Globus pallidus (tissue), 1 donor: ENCODE measurements at places on chromosomes 2 and 18.

DNA sequence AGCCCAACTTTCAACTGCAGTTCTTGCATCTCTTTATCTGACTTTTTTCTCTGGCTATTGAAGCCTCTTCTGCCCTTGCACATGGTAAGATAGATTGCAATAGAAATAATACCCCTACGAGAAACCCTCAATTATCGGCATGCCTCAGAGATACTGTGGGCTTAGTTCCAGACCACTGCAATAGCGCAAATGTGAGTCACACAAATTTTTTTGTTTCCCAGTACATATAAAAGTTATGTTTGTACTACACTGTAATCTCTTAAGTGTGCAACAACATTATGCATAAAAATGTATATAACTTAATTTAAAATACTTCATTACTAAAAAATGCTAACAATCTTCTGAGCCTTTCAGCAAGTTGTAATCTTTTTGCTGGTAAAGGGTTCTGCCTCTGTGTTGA lies 124.7 kb downstream of the PDE1A start:
- DNase-seq = no peak

- DNase-seq = peak; percentile 10
Observed at GRCh38 chr2:138787053-138787666, 7.0 kb upstream of the NXPH2 start.

- no peak for DNase-seq
Observed at GRCh38 chr2:101551336-101551888, 76.5 kb upstream of the RFX8 start.

- DNase-seq = no peak
Observed at GRCh38 chr2:45699032-45699658, 47.7 kb downstream of the PRKCE start.

DNA sequence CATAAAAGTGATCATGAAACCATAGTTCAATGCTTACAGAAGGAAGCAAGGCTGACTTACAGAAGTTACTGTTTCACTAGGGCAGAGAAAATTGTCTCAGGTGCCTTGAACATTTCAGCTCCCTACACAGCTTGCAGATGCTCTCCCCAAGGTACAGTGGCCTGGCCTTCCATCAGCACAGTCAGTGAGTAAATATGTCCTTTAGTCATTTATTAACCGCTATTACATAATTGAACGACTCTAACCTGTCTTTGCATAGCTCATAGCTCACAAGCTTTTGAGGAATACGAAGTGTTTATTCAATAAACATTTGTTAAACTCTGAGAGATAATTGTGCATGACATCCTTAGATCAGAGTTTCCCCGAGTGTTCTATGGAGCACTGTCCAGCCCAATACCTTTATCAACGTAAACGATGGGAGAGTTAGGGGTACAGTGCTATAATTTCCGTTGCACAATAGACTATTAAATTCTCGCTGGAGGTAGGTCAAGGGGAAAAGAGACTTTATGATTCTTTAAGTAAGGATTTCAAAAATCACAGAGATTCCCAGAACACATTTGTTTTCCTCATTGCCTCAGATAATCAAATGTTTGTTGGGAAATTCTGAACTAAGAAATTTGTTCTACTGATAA lies 677.8 kb downstream of the TSN start:
- DNase-seq = no peak

DNA sequence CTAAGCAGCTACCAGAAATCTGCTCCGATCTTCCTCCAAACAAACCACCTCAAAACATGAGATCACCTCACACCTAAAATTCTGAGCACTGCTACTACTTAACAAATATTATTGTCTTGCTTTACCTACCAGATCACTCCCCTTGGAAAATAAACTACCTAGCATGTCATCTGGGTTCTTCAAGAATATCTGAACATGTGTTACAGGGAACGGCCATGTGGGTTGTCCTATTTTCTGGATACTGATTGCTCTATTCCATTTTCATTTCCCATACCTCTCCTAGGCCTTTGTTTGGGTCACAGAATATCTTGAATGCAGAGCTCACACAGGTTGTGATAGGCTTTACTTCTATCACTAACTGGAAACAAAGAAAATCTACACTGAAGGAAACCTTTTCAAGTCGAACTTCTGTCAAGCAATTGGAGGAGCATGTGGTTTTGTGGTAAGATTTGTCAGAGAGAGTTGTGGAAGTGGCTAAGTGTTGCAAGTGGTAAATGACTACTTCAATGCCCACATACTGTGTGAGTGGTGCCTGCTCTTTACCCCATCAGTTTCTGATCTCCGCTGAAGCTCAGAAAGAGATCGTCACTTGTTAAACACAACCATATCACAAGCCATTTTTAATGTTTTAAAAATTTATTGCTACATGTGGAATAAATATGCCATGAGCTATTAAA lies 739.1 kb upstream of the ZEB2 start:
- no peak for DNase-seq

GRCh38 chr2:29526587-29527586 lies 394.5 kb downstream of the ALK start:
- DNase-seq = no peak

- no peak for DNase-seq
Observed at GRCh38 chr2:238134393-238134785, 4.1 kb upstream of the KLHL30 start.

DNA sequence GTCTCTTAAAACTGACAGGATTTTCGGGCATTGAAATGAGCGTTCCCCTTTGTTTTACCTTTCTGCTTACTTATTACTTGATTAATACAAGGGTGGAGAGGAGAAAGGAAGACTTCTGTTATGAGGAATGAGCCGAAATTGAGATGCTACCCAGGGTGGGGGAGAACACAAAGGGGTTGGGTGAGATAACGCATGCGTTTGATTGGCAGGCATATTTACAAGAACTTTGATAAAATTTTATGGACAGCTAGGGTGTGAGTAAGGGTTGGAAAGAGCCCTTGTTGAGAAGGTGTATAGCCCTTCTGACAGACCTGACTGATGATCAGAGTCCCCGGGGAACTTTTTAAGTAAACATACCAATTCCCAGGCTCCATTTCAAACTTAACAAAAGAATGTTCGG lies 1.8 kb downstream of the RNF138 start:
- no peak for DNase-seq

DNA sequence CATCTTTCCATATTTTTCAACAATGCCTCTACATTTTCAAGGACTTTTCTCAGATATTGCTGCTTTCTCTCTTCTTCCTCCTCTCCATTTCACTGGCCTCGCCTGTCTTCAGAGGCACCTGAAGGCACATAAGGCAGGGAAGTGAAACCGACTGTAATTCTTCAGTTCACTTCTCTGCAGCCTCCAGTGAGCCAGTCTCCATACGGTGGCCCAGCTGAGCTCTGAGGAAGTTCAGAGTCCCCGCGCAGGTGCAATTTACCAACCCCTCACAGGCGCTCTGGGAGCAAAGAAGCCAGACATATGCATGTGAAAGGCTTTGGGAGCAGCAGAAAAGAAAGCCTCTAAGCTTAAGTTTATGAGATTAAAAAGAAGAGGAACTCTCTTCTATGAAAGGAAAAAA lies 12.4 kb downstream of the KLHL14 start:
- no peak for DNase-seq

- no peak for DNase-seq
Observed at GRCh38 chr2:206361407-206362045, 81.8 kb upstream of the ADAM23 start.

GRCh38 chr2:228401065-228401912 lies 219.8 kb upstream of the SPHKAP start:
- DNase-seq = no peak

DNA sequence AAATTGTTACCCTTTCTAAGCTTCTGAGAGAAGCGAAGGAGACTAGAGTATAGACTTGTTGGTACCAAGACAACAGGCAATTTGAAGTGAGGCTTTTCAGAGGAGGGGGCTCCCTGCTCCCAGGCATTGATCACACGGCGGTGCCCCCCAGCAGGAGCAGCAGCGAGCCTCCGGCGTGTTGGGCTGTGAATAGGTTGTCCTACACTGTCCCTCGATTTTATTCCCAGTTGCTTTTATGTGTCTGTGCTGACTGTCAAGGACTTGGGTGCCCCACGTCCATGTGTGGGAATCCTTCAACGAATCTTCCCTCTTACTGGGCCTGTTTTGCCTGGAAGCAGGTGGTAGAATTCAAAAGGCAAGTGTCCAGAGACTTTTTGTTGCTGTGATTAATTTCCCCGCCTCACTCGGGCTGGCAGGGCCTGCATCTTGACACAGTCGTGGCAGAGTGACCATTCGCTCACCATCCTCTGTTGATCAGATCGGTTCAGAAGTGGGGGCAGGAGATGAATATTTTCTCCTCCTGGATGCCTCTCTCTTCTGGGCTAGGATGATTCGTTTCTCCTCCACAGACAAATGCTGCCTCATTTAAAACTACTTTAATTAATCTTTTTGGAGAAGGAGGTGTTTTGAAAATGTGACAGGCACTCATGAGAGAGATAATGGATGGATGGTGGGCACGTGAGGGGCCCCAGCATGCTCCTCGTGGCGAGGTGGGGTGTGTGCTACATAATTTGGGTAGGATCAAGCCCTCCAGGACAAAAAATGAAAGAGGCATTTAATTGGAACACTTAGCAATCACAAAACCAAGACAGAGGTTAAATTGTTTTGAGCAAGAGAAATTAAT lies 77.6 kb downstream of the SMIM21 start:
- no peak for DNase-seq

- DNase-seq = no peak
Observed at GRCh38 chr2:48105848-48106247, 199.6 kb upstream of the FBXO11 start.

DNA sequence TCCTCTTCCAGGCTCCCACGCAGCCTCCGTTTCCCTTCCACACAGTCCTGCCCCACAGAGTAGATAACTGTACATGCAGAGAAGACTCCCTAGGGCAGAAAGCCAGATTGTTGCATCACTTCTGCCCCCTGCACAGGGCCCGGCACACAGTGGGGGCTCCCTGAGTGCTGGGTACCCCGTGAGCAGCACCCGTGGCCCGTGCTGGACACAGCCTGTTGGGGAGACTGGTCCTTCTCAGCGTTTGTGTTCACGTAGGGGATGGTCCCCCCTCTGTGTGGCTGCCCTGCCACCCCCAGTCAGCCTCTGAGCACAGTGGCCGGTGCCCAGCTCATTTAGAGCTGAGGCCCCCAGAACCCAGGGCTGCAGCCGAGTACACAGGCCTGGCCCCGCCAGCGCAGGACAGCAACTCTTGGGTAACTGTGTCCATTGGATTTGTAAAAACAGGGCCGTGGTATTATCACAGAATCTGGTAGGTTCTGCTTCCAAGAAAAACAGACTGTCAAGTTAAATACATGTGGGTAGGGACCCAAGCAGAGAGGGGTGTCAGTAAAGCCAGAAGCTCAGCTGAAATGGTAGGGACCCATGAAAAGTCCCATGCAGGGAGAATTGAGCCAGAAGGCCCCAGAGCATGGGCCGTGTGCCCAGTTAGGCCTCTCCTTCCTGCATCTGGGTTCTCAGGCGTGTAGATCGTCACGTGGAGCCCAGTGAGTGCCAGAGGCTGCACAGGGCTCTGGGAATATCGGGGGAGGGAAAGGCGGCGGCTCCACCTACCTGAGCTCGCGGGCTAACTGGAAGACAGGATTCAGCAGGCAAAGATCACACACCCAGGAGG lies 257.3 kb downstream of the ATAD2B start:
- DNase-seq = no peak

DNA sequence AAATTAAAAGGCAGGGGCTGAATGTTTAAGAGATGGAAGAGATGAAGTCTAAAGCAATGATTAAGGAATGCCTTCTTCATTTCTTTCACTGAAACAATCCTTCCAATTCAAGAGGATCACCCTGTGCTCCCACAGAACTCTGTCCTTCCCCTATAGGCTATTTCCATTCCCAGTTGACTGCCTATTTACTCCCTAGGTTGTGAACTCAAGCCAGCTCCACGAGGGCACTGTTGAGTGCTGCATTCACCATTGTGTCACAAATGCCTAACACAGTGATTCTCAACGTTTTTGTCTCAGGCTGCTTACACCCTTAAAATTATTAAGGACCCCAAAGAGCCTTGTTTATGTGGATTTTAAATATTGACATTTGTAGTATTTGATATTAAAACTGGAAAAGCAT lies 112.4 kb downstream of the AOX1 start:
- DNase-seq = no peak

GRCh38 chr2:236333417-236334121 lies 69.4 kb upstream of the ASB18 start:
- no peak for DNase-seq

DNA sequence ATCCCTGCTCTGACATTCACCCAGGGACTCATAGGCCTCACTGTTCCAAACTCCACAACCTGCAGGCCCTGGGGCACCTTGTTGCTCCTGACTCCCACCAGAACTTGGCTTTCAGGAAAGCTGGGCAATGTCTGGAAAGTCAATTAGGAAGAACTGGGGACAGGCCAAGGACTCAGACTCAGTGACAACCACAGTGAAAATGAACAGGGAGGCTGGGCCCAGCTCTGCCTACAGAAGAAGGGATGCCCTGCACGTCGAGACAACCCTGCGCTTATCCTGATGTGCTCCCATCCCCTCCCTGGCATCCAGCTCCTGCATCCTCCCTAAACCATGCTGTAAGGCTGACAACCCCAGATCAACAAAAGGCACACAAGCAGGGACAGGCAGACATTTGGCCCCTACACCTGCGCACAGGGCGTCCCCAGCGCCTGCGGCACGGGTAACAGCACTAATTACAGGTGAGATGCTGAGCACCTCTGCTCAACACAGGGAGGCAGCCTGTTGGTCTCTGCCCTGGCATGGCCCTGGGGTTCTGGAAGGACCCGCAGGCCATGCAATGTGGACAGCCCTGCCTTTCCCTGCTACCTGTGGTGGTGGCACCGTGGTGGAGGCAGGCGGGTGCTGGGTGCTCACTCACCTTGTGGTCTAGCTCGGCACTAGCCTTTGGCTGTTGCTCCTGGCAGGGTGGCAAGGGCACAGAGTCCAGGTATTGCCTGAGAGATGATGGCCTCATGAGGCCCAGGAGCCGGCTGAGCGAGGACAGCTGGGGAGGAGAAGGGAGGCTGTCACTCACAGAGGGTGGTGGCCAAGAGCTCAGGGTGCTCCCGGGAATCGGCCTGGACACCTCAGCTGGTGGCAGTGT lies 23.6 kb upstream of the SEMA4C start:
- no peak for DNase-seq

DNA sequence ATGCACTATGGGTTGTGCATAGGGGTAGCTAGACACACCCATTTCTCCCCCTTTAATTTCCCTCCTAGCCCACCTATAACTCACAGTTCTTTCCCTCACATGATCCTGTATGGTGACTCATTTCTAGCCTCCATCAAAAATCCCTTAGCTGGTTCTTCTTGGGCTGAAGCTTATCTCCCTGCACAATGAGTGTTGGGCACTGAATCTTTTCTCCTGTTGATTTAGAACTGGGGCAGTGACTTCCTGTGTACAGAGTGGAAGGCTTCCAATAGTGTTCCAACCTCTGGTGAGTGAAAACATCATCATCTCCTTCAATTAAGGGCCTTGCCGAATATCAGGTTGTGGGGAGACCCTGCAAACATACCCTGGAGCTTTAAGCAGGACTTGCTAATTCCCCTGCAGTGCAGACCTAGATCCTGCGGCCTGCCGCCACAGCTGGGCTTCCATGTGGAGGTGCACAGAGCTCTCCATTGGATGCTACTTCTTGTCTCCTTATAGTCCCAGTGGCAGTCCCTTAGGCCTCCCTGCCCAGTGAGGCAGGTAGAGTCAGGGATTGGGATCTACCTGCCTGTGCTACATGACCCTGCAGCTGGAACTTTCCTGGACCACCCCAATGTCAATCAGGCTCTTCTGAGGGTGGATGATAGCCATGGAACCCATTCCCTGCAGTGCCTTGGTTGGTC lies 121.8 kb downstream of the PLB1 start:
- no peak for DNase-seq
